ENCODE measurements at places on chromosomes 2 and 18.

DNA sequence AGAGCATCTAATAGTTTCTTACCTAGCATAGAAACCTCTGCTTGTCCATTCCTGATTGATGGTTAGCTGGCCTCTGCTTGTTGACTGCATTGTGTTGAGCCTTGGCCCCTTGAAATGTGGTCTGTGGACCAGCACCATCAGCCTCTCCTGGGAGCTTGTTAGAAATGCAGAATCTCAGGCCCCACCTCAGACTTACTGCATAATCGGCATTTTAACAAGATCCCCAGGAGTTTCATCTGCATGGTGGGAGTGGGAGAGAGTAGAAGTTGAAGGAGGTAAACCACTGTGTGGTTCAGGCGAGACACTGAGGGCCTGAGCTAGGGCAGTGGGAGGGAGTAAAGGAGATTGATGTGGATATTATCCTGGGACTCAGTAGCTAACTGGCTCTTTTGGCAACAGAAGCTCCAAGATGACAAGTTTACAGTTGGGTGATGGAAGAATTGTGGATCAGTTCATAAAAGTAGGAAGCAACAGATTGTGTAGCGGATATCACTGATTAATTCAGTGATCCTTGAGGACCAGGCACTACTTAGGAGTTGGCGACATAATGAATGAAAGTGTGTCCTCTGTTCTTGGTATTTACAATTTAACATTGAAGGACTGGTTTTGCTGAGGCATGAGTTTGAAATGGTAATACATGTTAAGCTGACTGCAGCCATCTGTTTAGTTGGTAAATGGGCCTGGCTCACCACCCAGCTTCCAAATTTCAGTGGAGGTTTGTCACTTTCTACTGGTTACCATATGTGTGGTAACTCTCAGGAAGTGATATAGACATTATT lies 20.9 kb downstream of the PHLPP1 start:
- DNase-seq, result no peak

- DNase-seq, result no peak
Measured at GRCh38 chr18:24736662-24737330, 276.4 kb downstream of the HRH4 start.

DNA sequence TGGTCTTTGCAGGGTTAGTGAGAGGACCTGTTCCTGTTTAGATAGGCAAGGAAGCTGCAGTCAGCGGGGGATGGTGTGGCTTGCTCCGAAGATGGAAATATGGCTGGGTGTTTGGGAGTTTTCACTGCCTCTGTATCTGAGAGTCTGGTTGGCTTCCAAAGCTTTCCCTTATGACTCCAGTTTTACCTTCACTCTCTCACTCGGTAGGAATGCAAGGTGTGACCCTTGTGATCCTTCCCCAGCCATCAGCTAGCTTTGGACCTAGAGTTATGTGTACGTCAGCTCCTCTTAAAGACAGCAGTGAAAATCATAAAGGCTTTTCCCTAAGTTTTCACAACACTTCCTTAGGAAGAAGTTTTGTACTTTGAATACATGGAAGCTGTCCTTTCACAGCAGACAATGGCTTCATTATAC lies 35.5 kb upstream of the TMEM87B start:
- DNase-seq, result no peak

GRCh38 chr2:8452979-8453903 lies 228.6 kb upstream of the ID2 start:
- DNase-seq, result no peak

GRCh38 chr2:217988840-217989204 lies 14.0 kb downstream of the TNS1 start:
- peak; percentile 73 for DNase-seq

GRCh38 chr18:9817725-9818422 lies 67.9 kb upstream of the TXNDC2 start:
- no peak for DNase-seq

DNA sequence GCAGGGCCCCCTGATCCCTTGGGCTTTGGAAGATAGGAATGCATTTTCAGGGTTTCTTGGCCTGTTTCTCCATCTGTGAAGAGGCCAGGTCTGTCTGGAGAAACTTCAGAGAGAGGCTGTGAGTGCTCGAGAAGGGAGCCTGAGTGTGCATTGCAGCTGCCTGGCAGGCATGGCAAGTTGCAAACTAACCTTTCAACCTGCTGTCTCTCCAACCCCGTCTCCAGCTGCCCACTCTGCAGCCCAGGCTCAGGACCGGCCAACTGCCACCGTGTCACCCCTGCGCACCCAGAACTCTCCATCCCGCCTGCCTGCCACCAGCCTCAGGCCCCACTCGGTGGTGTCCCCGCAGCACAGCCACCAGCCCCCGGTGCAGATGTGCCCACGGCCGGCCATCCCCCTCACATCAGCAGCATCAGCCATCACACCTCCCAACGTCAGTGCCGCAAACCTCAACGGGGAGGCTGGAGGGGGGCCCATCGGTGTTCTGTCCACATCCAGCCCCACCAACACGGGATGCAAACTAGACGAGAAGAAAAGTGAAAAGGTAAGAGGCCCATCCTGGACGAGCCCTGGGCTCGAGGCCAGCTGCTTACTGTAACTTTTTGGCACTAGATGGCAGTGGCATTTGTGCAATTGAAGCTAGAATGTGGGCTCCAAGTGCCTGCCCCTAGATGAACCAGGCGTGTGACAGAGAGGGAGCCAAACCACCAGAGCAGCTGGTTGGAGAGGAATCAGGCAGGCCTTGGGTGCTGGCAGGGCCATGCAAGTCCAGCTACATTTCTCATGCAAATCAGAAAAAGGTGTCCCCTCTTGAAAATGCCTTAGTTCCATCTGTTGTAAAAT lies 164.6 kb downstream of the SEPTIN10 start:
- DNase-seq, result no peak

DNA sequence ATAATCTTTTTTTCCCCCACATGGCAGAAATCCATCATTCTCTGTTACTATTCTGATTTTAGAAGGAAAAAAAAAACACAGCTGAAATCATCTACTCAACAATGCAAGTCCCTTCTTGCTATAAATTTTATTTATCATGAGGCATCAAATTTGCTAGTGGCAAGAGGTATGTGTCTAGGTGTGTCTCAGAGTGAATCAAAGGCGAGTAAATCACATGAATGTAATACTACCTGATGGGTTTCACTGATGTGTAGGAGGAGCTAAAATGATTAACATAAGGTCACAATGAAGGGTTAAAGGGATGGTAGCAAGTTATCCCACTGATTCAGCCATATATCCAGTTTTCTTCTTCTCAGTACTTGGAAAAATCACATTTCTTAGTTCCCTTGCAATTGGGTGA lies 24.5 kb upstream of the PELI1 start:
- no peak for DNase-seq

DNA sequence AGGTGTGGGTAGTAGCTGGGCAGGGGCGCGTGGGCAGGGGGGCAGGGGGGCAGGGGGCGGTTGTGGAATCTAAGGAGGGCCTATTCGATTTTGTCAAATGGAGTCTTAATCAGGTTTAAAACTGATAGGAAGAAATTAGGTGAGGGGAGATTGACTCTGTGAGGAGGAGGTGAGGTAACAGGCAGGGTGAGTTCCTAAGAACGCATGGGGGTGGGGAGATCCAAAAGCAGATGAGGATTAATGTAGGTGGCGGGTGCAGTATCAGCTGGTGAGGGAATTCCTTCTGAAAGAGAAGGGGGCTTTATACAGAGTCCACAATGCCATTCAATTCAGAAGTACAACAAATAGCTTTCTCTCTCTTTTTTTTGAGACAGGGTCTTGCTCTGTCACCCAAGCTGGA lies 72.7 kb downstream of the CAB39 start:
- DNase-seq, result no peak

DNA sequence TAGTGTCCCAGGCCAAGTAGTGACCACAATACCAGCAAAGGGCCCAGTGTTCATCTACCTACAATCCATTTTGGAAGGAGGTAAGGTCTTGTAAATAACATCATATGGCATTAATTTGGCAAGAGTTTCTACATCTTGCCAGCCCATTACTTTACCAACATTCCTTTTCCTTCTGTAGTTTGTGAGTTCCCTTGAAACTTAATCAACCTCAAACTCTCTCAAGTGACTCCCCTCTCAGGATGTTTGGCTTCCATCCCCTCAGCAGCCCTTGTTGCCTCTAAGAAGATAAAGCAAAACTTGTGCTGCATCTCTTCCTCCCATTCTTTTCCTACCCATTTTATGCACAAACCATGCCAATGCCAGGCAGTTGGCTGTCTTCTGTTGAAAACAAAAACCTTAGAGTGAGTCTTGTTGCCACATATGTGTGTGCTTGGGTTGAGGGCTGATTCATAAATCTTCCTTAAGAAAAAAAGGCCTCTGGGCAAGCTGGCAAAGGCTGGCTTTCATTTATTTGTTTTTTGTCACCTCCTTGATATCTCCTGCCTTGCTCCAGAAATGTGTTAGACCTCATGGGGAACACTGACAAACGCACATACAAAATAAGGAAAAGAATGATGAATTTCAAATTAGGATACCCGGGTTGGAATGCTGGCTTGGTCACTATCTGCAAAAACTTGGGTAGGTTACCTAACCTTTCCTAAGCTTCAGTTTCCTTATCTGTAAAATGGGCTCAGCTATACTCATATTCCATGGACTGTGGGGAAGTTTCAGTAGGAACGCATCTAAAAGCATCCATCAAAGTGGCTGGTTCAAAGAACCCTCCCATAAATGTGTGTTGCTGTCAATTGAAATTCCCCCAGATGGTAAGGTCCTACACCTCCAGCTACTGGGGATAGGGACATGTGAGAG lies 29.4 kb upstream of the ST3GAL5 start:
- DNase-seq, result no peak

DNA sequence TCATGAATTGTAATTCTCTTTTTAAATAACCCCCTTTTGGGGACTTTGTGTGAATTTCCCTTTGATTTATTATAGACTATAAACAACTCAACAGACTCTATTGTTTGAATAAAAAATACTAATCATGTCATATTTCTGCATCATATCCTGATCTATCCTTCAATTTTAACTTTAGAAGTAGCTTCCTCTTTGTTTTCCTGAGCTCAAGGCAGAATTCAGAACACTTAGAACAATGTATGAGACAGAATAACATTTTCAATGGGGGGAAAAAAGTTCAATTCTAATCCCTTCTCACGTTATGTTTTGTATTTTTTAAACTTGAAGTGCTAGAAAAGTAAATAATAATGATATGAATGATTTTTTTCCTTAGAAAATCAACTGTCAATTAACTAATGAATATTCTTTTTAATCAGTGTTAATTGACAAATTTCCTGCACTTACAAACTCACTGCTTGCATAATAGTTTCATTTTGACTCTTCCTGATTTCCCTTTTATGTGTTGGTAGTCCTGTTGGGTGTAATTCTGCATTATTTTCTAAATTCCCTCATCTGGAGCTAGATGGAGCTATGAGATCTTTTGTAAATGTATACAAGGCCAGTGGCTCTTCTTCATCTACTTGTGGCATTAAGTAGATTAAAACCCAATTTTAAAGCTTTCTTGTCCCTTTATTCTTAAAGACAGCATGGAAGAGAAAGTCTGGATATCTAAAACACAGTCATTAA lies 326.1 kb downstream of the PARD3B start:
- DNase-seq, result peak; percentile 76

DNA sequence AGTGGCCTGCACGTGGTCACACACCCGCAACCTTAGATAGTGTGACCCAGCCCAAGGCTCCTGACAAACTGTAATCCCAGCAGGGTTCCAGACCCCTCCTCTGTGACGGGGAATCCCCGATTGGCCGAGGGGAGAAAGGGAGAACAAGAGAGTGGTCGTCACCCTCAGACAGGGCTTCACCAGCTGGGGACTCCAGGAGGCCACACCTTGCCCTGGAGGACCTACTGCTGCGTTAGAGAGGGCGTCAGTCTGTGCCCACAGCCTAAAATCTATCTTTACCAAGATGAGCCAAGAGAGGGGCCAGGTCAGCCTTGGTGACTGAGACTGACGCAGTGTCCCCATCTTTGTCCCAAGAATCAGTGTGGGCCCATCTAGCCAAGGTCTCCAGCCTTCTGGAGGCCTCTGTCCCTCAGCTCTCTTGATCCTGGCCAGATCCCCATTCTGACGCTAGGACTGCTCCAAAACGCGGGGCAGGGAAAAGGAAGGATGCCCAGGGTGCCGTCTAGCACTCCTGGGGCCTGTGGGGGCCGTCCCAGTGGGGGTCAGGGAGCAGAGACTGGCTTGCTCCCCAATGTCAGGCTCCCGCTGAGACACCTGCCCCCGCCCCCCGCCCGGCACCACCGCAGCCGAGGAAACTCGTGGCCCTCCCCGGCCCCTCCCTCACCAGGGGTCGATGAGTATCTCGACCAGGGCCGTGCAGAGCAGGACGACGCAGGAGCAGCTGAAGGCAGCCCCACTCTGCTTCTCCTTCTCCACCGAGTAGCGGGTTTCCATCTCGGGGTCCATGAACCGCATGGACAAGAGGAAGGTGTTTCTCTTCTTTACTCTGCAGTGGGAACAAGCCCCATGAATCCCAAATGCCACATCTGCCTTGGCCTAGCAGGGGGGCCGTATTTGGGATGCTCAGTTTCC lies 40.9 kb downstream of the CENPO start:
- no peak for DNase-seq

All from renal cortical epithelial cell (primary cell).